Spinal cord (tissue), 10 donors: ENCODE measurements at places on chromosomes 13 and 19.

DNA sequence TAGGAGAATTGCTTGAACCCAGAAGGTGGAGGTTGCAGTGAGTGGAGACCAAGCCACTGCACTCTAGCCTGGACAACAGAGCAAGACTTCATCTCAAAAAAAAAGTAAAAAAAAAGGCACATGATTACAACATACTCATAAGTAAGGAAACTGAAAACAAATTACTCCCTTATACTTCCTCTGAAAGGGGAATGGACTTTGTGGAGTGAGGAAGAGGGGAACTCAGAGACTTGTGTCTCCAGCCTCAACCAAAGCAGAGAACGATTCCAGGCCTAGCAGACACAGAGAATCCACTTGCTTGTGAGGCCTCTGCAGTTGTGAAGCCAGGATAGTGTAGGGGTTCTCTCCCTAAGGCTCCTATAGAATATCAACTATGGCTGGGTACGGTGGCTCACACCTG lies 4.3 kb upstream of the LATS2 start:
- H3K4me1 ChIP-seq, result no peaks in the 10 kb centered on the region
- no peaks in the 10 kb centered on the region for H3K27me3 ChIP-seq
- DNase-seq, result no peak
- no peak overlapping the region for H3K4me3 ChIP-seq
- no peaks in the 10 kb centered on the region for H3K36me3 ChIP-seq

GRCh38 chr13:66218583-66218982 lies 1011.6 kb downstream of the PCDH9 start:
- H3K4me1 ChIP-seq, result no peaks in the 10 kb centered on the region
- H3K36me3 ChIP-seq, result no peaks in the 10 kb centered on the region
- no peaks in the 10 kb centered on the region for H3K27me3 ChIP-seq

- no peaks in the 10 kb centered on the region for H3K27me3 ChIP-seq
- H3K4me3 ChIP-seq, result no peak overlapping the region
- H3K36me3 ChIP-seq, result no peaks in the 10 kb centered on the region
- no peak overlapping the region for H3K27ac ChIP-seq
- peaks cover 22% of the 10 kb centered on the region for H3K4me1 ChIP-seq
Observed at GRCh38 chr13:29562786-29563438, 32.6 kb downstream of the SLC7A1 start.

DNA sequence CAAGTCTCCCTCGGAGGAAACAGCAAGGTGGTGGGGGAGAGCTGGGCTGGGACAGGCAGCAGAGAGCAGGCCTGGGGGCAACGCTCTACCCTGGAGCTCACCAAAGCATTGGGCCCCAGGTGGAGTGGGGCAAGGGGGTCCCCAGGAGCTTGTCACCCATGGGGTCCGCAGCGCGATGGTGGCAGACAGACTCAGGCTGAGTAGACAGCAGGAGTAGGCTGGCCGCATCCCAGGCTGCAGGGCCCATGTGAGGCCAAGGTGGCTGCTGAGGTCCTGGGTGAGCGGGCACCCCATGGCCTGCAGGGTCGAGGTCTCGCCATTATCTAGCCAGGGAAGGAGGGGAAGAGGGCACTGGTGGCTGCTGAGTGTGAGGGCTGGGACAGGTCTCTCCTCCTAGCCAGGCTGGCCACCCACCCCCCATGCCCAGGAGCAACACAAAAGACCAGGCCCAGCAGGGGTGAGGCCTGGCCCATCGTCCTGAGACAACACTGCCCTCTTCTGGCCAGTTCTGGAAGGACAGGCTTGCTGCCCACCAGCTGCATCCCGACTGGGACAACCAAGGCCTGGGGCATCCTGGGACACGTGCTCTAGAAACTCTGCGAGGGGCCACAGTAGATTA lies 33.1 kb downstream of the CEBPG start:
- H3K36me3 ChIP-seq, result peaks cover 68% of the 10 kb centered on the region
- H3K4me3 ChIP-seq, result no peak overlapping the region
- H3K4me1 ChIP-seq, result peaks cover 30% of the 10 kb centered on the region
- peak; percentile 80 for DNase-seq

GRCh38 chr19:14149509-14149994 lies 13.2 kb upstream of the ASF1B start:
- H3K4me1 ChIP-seq, result peaks cover 34% of the 10 kb centered on the region
- H3K36me3 ChIP-seq, result peaks cover 51% of the 10 kb centered on the region
- peak overlapping the region; percentile 16 for H3K4me3 ChIP-seq
- DNase-seq, result no peak
- H3K27me3 ChIP-seq, result no peaks in the 10 kb centered on the region

DNA sequence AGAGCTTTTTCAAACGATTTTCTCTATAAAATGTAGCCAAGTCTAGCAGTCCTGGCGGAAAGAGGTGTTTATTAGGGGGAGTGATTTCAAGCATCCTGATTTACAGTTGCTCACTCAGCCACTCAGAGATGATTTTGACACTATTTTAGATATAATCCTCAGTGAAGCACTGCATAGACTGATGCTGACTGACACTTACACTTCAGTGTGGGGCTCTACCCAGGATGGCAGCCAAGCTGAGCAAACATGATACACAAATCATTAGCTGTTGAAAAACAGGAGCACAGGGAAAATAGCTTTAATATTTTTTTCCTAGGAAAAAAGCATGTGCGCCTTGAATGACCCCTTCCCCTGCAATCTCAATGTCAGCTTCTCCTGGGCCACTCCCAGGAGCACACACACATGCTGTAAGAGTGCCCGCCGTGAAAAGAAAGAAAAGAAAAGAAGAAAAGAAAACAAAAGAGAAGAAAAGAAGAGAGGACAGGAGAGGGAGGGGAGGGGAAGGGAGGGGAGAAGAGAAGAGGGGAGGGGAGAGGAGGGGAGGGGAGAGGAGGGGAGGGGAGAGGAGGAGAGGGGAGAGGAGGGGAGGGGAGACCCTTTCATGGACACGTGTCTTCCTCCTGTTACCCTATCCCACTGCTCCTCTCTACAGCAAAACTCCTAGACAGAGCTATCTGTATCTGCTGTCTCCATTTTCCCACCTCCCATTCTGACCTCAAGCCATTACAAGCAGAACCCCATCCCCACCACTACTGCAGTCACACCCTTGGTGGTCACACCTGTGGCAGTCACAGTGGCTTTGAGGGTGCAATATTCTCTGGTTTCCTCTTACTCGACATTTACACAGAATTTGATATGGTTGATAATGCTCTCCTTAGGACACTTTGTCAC lies 36.4 kb downstream of the RCBTB2 start:
- peaks cover 11% of the 10 kb centered on the region for H3K4me1 ChIP-seq
- no peaks in the 10 kb centered on the region for H3K27me3 ChIP-seq
- H3K36me3 ChIP-seq, result peaks cover 32% of the 10 kb centered on the region
- no peak overlapping the region for H3K27ac ChIP-seq

GRCh38 chr19:19068659-19069654 lies 5.2 kb downstream of the SLC25A42 start:
- no peaks in the 10 kb centered on the region for H3K27me3 ChIP-seq
- H3K4me3 ChIP-seq, result no peak overlapping the region
- no peak overlapping the region for H3K27ac ChIP-seq
- no peak for DNase-seq

- H3K27me3 ChIP-seq, result no peaks in the 10 kb centered on the region
- H3K4me3 ChIP-seq, result no peak overlapping the region
- H3K36me3 ChIP-seq, result no peaks in the 10 kb centered on the region
Observed at GRCh38 chr19:51240866-51241265, 10.0 kb upstream of the SIGLECL1 start.

DNA sequence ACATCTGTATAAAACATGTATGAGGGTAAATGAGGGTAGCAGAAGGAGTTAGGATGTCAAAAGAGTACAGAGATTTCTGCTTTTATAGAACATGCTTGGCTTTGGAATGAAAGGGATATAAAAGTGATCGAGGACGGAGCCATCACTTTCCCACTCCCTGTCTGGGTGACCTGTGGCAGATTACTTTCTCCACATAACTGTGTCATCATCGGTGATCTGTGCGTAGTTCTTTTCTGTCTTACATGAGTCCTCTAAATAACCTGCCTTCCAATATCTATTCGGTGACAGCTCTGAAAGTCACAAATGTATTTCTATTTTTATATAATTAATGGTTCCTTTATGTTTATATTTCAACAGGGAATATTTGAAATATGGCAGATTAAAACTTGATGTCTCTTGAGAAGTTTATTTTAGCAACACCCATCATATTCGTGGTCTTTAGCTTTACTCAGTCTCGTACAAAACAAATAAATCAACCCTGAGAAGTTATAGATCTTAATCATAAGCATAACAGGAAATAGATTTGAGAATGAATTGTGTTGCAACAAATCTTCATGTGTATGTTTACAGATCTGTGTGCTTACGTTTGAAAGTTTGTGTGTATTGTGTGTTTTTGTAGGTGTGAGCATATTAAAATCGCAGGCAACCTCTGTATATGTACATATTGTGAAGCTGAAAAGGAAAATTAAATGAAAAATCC lies 1094.3 kb downstream of the EFNB2 start:
- DNase-seq, result peak; percentile 6
- no peaks in the 10 kb centered on the region for H3K36me3 ChIP-seq
- no peaks in the 10 kb centered on the region for H3K4me1 ChIP-seq
- H3K4me3 ChIP-seq, result no peak overlapping the region
- H3K27ac ChIP-seq, result no peak overlapping the region

GRCh38 chr19:46371371-46371901 lies 24.5 kb downstream of the PPP5C start:
- no peak overlapping the region for H3K4me3 ChIP-seq
- no peak overlapping the region for H3K27ac ChIP-seq
- no peak for DNase-seq
- H3K36me3 ChIP-seq, result peaks cover 61% of the 10 kb centered on the region

- H3K4me3 ChIP-seq, result no peak overlapping the region
- peaks cover 94% of the 10 kb centered on the region for H3K36me3 ChIP-seq
- no peaks in the 10 kb centered on the region for H3K27me3 ChIP-seq
- no peak overlapping the region for H3K27ac ChIP-seq
Observed at GRCh38 chr19:45355910-45356309, 14.5 kb downstream of the ERCC2 start.

GRCh38 chr19:42052241-42052863 lies 17.7 kb downstream of the GRIK5 start:
- DNase-seq, result no peak
- H3K4me3 ChIP-seq, result no peak overlapping the region
- H3K27ac ChIP-seq, result no peak overlapping the region
- no peaks in the 10 kb centered on the region for H3K27me3 ChIP-seq
- peaks cover 85% of the 10 kb centered on the region for H3K36me3 ChIP-seq

DNA sequence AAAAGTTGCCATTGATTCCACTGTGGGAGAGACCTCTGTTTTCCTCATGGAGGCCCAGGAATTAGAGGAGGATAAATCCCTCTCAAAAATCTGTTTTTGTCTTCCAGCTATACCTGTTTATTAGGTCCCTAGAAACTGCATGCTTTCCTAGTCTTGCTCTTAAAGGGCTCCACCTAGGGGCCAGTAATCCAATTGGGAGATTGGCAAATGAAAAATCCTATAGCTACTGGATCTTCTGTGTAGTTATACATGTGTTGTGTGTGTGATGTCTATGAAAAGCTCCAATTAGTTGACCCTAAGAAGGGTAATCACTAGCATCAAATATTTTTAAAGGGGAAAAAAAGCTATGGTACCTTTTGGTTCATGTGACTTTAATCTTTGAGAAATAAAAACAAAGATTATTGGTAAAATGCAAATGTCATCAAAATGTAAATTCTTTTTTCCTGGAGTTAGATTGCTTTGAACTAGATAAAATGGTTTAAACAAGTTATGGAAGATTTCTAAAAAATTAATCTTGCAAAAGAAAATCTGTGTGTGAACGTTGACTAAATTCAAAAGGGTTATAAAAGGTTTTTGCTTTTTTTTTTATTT lies 63.4 kb upstream of the C1QTNF9B start:
- H3K4me3 ChIP-seq, result no peak overlapping the region
- no peaks in the 10 kb centered on the region for H3K27me3 ChIP-seq

GRCh38 chr19:41192574-41193429 lies at the start of gene CYP2S1:
TSS of gene CYP2S1 (plus strand) at chr19:41193219. CDS start at chr19:41193265, 46 bp downstream.
- no peak for DNase-seq
- no peaks in the 10 kb centered on the region for H3K36me3 ChIP-seq
- peaks cover 30% of the 10 kb centered on the region for H3K27me3 ChIP-seq

- H3K4me3 ChIP-seq, result no peak overlapping the region
- no peaks in the 10 kb centered on the region for H3K36me3 ChIP-seq
- no peak for DNase-seq
- no peaks in the 10 kb centered on the region for H3K4me1 ChIP-seq
- no peak overlapping the region for H3K27ac ChIP-seq
- no peaks in the 10 kb centered on the region for H3K27me3 ChIP-seq
Observed at GRCh38 chr13:88507909-88508308, 836.7 kb downstream of the SLITRK5 start.

DNA sequence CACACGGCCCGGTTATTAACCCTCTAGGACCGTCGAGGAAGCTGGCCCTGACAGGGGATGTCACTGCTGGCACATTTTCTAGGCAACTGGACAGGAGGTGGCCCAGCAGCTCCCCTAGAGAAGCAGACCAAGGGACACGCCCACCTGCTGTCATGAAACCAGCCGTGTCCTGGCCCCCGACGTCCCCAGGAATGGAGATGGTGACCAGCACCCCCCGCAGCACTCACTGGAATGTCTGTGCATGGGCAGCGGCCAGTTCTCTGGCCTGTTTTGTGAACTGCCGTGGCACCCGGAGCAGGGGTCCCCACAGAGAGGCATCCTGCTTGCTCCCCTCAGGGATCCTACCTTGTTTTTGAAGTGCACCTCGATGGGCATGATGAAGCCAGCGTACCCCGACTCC lies 17.9 kb downstream of the MLLT1 start:
- H3K27ac ChIP-seq, result no peak overlapping the region
- peaks cover 70% of the 10 kb centered on the region for H3K36me3 ChIP-seq
- DNase-seq, result no peak
- no peak overlapping the region for H3K4me3 ChIP-seq
- peaks cover 23% of the 10 kb centered on the region for H3K4me1 ChIP-seq
- no peaks in the 10 kb centered on the region for H3K27me3 ChIP-seq

DNA sequence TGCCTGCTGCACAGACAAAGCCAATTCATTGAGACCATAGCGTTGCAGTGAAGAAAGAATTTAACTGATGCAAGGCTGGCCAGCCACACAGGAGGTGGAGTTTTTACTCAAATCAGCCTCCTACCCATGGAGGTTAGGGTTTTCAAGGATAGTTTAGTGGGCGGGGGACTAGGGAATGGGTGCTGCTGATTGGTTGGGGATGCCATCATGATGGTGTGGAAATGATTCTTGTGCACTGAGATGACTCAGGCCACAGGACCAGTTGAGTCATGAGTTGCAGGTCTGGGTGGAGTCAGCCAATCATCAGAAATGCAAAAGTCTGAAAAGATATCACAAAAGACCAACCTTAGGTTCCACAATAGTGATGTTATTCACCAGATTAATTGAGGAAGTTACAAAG lies 359.6 kb downstream of the FOXO1 start:
- no peaks in the 10 kb centered on the region for H3K4me1 ChIP-seq
- H3K27me3 ChIP-seq, result no peaks in the 10 kb centered on the region
- H3K4me3 ChIP-seq, result no peak overlapping the region

- no peaks in the 10 kb centered on the region for H3K27me3 ChIP-seq
- no peaks in the 10 kb centered on the region for H3K4me1 ChIP-seq
- H3K4me3 ChIP-seq, result no peak overlapping the region
Observed at GRCh38 chr13:70051531-70051930, 56.1 kb upstream of the ATXN8OS start.

DNA sequence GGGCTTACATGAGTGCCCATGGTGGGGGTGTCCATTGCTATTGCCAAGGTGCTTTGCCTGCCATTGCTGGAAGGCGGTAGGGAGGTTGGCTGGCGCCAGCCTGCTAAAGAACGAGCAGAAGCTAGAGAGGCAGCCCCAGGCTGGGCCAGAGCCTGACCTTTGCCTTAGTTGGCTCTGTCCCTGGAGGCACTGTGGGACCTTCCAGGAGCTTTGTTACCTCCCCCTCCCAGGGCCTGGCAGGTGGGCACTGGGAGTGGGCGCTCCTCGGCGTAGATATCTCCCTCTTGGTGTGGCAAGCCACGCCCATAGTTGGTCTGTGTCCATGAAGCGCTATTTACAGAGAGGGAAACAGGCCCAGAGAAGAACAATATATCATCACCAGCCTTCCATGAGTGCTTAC lies 2.3 kb upstream of the SLC25A42 start:
- no peak overlapping the region for H3K4me3 ChIP-seq
- peaks cover 49% of the 10 kb centered on the region for H3K36me3 ChIP-seq
- H3K27me3 ChIP-seq, result no peaks in the 10 kb centered on the region
- no peak for DNase-seq
